Foreskin fibroblast (primary cell): ENCODE measurements at places on chromosomes 3 and 15.
A peak's percentile ranks its signal among the peaks of the same experiment; 100 is the strongest.

GRCh38 chr3:46943237-46944187 lies 33.0 kb downstream of the CCDC12 start:
- no peak for DNase-seq

- no peak for DNase-seq
Measured at GRCh38 chr3:144415492-144415891, 443.9 kb downstream of the DIPK2A start.

- peak; percentile 13 for DNase-seq
Measured at GRCh38 chr3:147119989-147120388, 286.4 kb downstream of the ZIC4 start.

DNA sequence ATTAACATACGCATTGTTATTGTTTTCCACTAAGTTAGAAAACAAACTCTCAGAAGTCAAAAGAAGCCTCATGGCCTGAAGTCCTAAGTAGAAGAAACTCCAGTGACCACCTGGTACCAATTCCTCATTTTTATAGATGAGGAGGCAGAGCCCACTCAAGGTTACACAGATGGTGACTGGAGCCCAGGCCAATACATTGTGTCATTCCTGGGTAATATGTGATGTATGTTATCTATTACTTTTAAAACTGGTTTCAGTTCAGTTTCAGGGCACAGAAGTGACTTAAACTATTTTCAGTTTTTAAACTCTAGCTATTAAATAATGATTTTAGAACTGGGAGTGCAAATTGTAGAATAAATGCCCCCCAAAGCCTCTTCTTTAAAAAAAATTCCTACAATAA lies 66.7 kb upstream of the STXBP5L start:
- DNase-seq, result no peak

GRCh38 chr15:101444015-101444414 lies 45.5 kb downstream of the PCSK6 start:
- peak; percentile 12 for DNase-seq

DNA sequence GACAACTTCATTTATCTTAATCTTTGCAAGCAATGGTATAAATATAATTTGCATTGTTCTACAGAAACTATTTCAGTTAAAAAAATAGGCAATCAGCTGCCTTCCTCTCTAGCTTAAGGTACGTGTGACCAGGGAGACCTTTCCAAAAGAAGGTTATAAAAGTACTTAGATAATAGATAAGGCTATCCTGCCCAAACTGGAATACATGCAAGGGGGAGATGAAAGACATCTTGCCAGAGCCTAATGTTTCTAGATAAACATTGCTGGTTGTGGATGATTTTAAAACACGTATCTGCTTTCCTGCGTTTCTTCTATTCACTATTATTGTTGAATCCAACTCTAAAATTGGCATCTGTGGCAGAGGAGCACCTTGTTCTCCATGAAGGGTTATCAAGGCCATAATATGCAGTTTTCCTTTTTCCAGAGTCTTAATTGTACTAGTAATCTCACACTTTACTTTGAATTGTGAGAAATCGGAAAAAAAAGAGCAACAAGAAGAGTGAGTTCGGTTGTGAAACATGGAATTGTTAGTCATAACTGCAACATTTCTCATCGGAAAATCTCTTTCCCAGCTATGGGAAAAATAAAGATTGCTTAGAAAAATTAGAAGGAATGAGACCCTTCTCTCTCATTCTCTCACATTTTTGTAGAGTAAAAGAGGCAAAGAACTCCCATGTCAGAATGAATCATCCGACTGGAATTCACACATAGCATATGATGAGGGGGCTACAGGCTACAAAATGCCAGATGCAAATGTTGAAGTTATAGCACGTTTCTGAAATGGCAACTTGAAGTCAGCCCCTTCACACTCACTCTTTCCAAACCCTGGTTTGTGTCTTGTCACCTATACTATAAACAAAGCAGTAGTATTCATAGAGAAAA lies 936.1 kb upstream of the NR2F2 start:
- DNase-seq, result no peak

DNA sequence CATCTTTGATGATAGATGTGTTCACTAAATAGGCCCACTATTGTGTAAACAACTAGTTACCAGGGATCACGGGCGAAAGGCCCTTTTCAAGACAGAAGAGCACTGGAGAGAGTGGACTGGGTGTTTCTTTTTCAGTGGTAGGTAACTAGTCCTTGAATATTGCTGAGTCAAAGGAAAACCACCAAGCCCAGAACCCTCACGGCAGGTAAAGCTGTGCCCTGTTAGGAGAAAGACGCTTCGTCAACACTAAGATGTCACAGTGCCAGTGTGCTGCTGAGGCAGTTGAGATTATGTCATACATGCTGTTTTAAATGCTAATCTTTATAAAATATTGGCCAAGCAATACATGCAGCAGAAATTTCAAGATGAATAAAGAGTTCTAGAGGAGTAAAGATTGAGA lies 578.6 kb downstream of the PYDC2 start:
- no peak for DNase-seq

GRCh38 chr3:141575879-141576743 lies 89.3 kb downstream of the RASA2 start:
- DNase-seq, result no peak

DNA sequence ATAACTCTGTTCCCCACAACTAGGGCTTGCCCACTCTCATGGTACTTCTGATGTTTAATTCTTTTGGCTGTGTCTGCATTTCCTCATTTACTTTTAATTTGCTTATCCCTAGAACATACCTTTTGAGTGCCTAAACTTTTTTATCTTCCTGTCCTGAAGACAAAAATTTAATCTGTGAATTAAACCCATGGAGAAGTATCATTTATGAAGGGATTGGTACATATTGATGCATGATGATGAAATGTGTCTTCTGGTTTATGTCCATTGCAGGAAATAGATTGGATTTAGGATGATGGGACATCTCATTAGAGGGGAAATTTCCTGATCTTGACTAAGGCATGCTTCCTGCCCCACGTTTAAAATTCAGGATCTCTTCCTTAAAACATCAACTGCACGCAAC lies 109.5 kb downstream of the PGPEP1L start:
- DNase-seq, result no peak

DNA sequence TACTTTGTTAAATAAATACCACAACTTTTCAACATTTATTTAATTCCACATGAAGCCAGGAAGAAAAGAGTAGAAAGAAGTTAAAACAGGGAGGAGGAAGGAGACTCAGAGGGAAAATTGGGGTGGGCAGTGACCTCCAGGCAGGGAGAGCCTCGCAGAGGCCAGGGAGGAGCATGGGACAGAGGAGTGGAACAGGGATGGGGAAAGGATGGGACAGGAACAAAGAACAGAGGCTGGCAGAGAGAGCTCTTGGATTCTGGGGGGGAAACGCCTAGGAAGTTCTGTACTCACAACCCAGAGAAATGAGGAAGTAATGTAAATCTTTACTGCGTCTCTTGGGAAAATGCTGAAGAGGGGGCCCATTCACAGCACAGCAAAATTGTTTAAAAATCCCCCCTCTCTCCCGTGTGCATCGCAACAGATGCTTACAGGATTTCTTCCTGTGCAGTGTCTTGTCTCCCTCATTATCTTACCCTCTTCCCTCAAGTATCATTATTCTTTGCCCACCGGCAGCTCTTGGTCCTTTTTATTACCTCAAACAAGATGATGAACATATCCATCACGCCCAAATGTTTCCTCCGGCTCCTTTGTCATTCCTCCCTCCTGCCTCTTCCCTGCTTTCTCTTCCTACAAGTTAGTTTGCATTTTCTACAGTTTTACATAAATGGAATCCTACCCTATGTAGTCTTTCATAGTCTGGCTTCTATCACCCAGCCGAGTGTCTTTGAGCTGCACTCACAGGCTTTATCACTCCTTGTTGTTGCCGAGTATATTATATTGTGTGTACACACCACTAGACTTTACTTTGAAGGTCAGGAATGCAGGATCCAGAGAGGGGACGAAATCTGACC lies 65.5 kb downstream of the ARHGAP31 start:
- no peak for DNase-seq

- DNase-seq, result no peak
Measured at GRCh38 chr3:37014620-37015019, 21.3 kb downstream of the MLH1 start.

DNA sequence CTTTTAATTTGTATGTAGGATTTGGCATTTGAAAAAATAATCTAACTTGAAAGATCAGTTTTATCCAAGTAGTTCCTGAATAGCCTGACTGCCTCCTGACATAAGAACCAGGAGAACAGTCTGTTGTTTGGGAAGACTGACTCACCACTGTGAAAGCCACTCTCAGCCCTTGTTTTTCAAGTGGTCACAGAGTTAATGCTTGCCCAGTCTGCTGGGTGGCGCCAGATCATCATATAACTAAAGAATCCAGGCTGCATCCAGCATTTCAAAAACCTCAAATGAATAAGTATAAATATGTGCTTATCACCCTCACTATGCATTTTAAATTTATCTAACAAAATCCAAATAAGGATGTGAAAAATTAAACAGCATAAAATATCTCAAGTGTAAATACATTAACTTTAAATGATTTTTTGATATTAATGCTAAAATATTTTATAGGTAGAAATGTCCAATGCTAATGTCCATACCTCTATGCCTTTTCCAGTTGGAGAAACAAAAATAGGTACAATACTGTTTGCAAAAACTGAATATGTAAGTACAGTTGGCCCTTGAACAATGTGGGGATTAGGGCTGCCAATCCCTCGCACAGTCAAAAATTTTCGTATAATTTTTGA lies 26.9 kb upstream of the ZBBX start:
- DNase-seq, result no peak

DNA sequence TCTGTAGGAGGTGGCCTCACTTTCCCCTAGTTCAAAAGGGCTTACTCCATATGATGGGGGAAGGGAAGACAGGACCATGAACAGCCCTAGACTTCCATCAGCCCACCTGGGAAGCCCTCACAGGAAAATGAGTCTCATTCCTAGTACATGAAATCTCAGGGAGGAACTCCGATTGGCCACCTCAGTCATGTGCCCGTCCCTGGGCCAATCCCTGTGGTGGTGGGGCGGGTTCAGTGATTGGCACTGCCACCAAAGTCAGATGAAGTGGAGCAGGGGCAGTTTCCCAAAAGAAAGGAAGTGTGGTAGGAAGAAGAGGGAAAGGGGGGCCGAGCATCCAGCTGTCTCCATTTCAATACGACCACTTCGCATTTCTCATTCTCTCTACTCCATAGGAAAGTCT lies 25.9 kb upstream of the GP9 start:
- no peak for DNase-seq
